ENCODE measurements at places on chromosomes 1 and 21.

DNA sequence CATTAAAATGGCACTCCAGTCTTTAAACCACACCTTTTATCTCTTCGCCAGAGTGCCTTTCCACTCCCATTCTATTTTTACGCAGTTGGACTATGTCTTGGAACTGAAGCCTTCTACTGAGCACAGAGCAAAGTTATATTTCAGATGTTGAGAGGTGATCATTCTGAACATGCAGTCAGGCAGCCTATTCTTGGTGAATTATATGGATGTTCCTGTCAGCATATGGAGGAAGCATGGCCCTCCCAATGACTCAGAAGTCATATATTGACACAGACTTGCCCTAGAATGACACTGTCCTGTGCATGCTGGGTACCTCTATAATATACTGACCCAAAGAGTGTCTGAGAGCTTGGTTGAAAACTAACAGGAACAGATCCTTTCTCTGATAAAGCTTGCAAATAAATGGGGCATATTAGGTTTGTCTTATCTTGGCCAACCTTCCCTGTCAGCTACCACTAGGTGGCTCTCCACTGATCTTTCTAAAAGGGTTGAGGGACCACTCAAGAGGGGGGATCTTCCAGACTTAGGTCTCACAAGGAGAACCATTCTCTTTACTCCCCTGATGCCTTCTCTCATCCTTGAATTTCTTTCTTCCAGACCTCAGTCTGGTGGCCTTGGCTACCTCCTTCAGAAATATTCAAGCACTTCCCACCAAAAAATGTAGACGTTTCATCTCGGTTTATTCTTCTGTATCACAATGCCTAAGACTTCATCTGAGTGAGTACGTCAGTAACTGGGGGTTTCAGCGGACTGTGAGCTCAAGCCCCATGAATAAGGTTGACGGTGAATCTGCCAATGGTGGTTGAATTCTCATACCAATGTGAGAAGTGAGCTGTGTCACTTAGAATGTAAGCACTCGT, 11.8 kb upstream of the ALG14 start:
- peak; percentile 83 for DNase-seq

DNA sequence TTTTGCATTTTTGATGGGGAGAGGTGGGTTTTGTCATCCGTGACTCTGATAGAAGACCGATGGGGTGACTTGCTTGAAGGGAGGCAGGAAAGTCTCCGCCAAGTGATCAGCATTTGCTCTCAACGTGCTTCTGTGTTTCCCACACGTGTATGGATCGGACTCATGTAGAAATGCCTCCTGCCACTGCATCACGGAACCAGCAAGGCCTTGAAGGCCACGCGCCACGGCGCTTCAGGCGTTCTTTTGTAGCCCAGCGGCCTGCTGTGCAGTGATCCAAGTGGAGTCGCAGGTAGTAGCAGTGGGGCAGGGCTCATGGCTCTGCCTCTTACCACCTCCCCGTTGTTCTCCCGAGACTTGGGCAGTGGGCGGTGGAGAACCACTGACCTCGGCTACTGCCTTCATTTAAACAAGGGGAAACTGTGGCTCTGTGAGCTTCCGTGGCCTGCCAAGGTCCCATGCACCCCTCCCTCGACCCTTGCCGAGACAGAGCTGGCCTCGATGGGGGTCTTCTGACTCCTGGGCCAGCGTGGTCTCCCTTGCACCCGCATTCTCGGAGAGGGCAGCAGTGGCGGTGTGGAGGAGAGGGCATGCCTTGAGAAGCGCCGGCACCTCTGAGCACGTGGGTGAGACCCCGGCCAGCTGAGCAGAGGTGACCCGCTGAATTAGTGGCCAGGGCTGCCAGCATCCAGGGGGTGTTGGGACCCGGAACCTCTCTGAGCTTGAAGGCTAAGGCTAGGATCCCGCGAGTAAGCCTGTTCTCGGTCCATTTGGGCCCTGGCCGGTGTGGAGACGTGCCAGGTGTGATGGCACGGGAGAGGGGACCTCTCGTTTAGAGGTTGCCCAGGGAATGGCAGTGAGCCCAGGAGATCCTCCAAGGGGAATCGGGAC, 46.1 kb upstream of the ABCG1 start:
- DNase-seq: no peak

DNA sequence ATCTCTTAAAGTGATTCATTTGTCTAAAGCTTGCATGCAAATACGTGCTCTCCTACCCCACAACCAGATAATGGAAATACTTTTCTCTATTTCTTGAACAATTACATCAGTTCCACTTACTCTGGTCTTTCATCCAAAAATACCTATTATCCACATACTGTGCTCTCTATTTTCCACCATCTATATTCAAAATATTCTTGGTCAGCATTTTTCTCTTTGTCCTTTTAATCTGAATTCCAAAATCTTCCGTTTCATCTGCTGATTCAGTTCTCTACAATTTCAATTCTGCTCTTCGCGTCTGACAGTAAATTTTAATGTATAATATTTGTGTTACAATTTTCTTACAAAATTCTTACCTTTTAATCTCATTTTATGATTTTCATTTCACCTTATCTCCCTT, 110.3 kb downstream of the ZNF648 start:
- DNase-seq: no peak

DNA sequence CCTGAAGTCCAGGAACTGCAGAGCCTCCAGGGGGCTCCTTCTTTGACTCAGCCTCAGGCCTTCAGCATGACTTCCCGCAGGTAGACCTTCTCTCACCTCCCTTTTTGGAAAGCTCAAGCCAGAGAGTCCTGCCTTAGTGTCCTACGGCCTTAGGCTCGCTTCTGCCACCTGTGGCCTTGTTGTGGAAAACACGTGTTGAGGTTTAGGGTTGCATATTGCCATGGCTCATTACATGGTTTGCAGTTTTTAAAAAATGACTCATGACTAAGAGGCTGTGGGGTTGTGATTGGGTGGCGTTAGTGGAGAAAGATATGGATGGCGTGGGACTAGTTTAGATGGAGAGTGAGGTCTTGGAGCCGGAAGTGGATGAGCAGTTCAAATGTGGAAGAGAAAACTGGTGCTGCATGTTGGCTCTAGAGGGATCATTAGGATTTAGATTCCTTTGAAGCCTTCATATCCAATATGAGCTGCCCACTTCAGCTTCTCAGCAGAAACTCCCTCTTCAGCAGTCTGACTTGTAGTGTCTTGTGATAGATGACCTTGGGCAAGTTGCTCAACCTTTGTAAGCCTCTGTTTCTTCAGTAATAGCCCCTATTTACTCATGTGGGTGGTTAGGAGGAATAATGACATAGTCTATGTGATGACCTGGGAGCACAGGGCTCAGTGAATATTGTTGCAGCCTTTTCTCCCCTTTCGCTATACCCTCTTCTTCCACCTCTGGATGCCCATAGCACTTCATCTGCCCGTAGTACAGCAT, 6.5 kb upstream of the FGGY start:
- peak; percentile 78 for DNase-seq

DNA sequence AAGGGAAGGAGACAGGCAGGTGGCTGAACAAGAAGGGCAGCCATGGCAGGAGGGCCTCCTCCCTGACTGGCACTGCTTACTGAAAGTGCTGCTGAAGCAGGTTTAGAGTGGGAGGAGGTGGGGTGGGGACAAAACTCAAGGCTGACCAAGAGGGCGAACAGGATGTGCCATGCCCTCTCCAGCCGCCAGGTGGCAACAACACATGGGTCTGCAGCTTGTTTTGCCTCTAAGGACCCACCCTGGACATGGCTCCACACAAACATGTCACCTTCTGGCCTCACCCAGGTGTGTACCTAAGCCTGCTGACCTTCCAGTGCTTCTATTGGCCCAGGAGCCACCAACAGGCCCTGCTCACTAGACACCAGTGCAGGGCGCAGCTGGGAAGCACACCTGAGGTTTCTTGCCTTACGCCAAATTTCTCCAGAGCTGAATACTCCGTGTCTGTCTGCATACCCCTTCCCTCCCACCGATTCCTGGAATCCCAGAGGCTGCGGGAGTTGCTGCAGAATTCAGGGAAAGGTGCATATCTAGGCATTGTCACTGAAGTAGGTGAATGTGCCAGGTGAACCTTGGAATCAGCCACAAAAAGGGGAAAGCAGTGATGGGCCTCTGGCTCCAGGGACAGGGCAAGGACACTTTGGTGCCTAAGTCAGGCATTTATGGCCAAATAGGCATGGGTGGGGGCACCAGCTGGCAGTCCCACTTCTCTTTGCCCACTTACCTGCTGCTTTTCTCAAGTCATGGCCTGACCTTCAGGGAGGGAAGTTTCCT, 5.3 kb downstream of the PSRC1 start:
- peak; percentile 89 for DNase-seq

GRCh38 chr21:17585875-17586450, 26.7 kb downstream of the BTG3 start:
- peak; percentile 61 for DNase-seq

DNA sequence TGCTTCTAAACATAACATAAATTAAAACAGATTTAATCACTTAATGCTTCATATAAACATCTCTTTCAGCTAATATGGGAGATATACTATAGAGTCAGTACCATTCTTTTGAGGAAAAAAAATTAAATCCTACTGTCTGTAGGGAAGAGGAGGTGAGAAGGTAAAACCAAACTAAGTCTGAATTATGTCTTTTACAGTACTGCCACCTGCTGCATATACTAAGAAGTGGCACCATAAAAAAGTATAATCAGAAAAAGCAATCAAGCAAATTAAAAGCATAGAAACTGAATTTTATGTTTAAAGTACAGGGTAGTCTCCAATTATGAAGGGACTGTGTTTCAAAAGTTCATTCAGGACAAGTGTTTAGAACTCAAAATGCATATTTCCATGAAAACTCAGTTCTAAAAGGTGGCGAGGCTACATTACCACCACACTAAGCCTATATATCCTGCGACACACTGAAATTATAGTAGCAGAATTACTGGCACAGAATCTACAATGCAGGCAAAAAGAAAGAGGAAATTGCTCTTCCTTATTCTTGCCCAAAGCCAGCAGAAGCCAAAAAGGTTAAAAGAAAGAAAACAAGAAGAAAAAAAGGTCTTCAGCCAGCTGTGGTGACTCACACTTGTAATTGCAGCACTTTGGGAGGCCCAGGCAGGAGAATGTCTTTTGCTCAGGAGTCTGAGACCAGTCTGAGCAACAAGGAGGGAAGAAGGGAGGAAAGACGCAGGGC, 9.0 kb downstream of the NSL1 start:
- peak; percentile 45 for DNase-seq

DNA sequence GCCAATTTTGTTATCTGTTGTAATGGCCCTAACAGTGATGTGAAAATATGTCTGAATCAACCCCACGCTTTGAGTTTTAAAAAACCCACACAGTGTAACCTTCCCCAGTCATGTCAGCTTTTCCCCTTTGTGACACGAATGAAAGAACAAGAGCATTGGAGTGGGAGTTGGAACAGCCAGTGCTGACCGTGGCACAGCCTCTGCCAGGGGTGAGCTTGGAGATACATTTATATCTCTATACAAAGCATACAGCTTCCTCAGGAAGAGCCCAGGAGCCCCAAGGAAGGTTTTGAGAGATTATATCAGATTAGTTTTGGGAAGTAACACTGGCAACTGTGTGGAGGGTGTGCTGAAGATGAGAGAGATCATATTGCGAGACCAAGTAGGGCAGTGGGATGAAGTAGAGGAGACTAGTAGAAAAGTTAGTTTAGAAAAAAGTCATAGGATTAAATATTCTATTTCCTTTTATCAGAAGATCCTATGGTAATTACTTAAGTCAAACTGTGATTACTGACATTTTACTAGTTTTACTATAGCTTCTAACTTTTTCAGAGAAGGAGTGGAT, 15.9 kb downstream of the LRRC8B start:
- no peak for DNase-seq

DNA sequence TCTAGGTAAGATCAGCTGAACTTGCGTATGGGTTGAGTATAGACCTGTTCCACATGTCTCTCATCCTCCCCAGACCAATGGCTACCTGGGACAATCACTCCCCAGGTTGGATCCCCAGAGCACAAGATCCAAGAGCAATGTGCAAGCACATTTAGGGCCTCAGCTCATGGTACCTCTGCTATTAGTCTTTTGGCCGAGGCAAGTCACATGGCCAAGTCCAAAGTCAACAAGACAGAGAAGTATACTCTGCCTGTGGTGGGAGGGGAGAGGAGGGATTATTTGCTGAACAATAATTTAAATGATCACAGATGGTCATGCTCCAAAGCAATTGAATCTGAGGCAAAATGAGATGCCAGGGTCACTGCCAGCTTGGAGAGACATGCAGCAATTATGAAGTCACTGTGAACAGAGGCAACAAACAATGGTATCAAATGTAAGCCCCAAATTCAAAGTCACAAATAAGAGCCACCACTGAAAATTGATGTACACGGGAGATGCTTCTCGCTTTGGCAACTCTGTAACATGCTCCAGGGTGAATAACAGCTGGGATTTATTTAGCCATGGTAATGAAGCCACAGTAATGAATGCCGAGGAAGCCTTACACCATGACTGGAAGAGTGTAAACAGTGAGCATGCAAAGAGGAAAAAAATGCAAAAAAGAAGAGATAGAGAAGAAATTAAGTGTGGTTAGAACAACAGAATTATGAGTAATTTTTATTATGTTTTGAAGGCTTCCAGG, 149.1 kb downstream of the ZNF281 start:
- DNase-seq: no peak

DNA sequence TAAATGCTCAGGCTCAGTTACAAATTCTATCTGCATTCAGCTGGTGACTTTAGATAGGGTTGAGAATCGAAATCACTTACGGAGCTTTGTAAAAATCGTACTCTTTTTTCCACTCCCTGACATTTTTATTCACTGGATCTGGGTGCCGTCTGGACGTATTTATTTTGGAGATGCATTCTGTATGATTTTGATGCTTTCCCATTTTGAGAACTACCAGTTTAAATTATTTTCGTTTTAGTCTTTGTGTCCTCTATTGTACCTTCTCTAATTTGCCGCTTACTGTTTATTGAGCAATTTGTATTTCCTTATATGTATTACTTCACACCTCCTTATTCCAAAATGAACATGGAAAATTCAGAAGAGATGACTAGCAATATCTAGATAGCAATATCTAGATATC, 96.2 kb downstream of the FASLG start:
- no peak for DNase-seq

DNA sequence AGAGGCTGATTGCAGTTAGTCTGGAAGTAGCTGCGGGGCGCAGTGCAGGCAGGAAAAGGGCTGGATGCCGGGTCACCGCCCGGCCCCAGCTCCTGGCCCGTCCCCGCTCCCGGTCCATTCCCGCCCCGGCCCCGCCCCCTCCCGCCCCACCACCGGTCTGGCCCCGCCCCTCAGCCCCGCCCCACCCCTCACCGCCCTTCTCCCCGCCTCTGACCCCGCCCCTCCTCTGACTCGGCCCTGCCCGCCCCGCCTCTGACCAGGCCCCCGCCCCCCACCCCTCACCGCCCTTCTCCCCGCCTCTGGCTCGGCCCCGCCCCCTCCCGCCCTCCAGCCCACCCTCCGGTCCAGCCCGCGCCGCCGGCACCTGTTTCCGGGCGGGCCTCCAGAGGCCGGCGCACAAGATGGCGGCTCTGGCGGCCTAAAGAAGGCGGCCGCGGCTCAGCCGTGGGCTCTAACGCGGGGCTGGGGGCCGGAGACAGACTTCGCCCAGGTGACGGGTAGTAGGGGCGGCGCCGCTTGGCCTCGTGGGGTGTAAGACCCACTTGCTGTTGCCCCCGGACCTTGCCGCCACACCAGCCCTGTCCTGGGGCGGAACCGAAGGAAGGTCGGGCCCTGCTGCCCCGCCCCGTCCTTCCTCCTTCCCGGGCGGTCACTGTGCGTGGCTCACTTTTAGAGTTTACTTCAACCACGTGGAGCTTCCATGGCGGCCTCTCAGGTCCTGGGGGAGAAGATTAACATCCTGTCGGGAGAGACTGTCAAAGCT, at the start of gene UBIAD1:
TSS of gene UBIAD1 (plus strand) at position 367 of the 763 bp plus-strand sequence. CDS start at position 701, 334 bp downstream.
- peak; percentile 92 for DNase-seq

- DNase-seq: no peak
Measured at GRCh38 chr1:107467286-107467685, 326.4 kb downstream of the NTNG1 start.

GRCh38 chr1:152118915-152119314, 3.7 kb upstream of the TCHH start:
- DNase-seq: no peak

GRCh38 chr1:159088050-159088449, 11.5 kb upstream of the AIM2 start:
- no peak for DNase-seq
